ENCODE measurements at places on chromosomes 12 and 14. TPM values are rescaled to one million over a fixed set of nuclear protein-coding genes. Genes with fewer than 3 reads are reported as not detected.

The NGB gene
- total RNA-seq, result not detected

DNA sequence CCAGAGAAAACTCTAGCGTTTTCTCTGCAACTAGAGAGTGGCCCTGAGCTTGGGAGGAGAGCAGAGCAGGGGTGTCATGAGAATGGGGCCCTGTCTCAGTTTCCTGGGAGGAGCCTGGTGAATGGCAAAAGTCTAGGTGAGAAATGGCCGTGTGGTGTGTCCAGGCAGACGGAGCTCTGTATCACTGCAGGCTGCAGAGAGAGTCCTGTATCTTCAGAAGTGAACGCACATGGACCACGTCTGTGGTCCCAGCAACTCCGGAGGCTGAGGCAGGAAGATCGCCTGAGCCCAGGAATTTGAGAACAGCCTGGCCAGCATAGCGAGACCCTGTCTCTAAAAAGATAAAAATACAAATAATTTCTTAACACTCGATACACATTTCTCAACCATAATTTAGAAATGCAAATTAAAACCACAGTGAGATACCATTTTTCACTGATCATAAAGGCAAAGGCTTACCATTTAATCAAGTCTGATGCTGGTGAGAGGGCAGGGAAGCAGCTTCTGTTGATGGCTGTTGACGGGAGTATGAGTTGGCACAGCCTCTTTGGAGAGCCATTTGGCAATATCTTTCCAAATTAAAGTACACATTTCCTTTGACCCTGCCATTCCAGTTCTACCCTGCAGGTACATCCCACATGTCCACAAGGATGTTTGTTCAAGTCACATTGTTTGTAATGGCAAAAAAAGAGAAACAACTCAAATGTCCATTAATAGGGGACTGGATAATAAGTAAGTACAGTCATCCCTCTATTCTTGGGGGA is 51.0 kb downstream of the NFKBIA start:
- DNase-seq, result no peak
- no peak overlapping the region for H3K27ac ChIP-seq
- H3K27me3 ChIP-seq, result no peaks in the 10 kb centered on the region
- no peaks in the 10 kb centered on the region for H3K36me3 ChIP-seq

- DNase-seq, result no peak
- no peaks in the 10 kb centered on the region for H3K4me1 ChIP-seq
- H3K27ac ChIP-seq, result no peak overlapping the region
- H3K27me3 ChIP-seq, result no peaks in the 10 kb centered on the region
Observed at GRCh38 chr14:28344381-28344780, 422.2 kb upstream of the FOXG1 start.

The TMEM132C gene
- not detected for total RNA-seq

The PHETA1 gene
- 1.4 TPM for total RNA-seq

The TUBA1C gene
- total RNA-seq, result 353 TPM

DNA sequence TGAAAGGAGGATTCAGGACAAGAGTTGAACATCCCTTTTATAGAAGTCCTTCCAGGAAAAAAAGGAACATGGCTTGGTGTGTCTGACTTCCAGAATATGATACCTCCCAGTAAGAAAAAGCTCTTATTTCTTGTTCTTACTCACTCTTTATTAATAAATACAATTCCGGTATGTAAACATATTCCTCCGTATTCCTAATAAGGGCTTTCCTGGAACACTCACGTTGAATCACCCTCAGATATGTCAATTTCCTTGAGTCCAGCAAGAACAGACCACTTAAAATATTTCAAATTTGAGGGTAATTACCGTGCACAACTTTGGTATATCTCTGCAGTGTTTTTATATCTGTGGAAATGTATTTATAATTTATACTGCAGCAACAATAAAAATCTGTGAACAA is 385.6 kb downstream of the SYT1 start:
- H3K27ac ChIP-seq, result no peak overlapping the region
- H3K4me1 ChIP-seq, result no peaks in the 10 kb centered on the region
- DNase-seq, result no peak
- no peaks in the 10 kb centered on the region for H3K36me3 ChIP-seq
- H3K4me3 ChIP-seq, result no peak overlapping the region

The RERGL gene
- total RNA-seq, result not detected

GRCh38 chr12:105222726-105223351 is 13.1 kb downstream of the APPL2 start:
- peaks cover 35% of the 10 kb centered on the region for H3K36me3 ChIP-seq
- H3K4me1 ChIP-seq, result peaks cover 27% of the 10 kb centered on the region
- no peak overlapping the region for H3K27ac ChIP-seq
- no peaks in the 10 kb centered on the region for H3K27me3 ChIP-seq
- no peak for DNase-seq
- H3K4me3 ChIP-seq, result no peak overlapping the region

- no peaks in the 10 kb centered on the region for H3K27me3 ChIP-seq
- no peak overlapping the region for H3K4me3 ChIP-seq
- no peak overlapping the region for H3K27ac ChIP-seq
- H3K4me1 ChIP-seq, result peaks cover 77% of the 10 kb centered on the region
- DNase-seq, result peak; percentile 65
Observed at GRCh38 chr14:64762044-64763034, 58.1 kb downstream of the PLEKHG3 start.

The RASSF9 gene
- not detected for total RNA-seq

DNA sequence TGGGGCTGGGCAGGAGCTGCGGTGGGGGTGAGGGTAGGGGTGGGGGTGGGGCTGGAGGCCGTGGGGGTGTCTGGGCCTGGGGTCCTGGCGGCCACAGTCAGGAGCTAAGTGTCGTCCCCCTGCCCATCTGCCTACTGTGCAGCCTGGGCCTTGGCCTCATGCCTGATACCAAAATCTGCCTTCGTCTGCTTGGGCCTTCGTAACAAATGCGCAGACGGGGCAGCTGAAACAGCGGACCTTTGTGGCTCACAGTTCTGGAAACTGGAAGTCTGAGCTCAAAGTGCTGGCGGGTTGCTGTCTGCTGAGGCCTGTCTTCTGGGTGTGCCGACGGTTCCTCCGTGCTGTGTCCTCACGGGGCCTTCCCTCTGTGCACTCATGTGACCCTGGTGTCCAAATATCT is 61.7 kb downstream of the KIF26A start:
- peaks cover 2% of the 10 kb centered on the region for H3K27me3 ChIP-seq
- H3K36me3 ChIP-seq, result no peaks in the 10 kb centered on the region
- no peak overlapping the region for H3K4me3 ChIP-seq
- DNase-seq, result no peak
- H3K4me1 ChIP-seq, result peaks cover 2% of the 10 kb centered on the region

GRCh38 chr12:47973870-47974269 is 10.5 kb downstream of the TMEM106C start:
- no peak overlapping the region for H3K27ac ChIP-seq
- DNase-seq, result no peak
- H3K4me1 ChIP-seq, result peaks cover 4% of the 10 kb centered on the region

The GPR65 gene
- total RNA-seq, result 13.4 TPM

- H3K27ac ChIP-seq, result no peak overlapping the region
- no peak for DNase-seq
- no peaks in the 10 kb centered on the region for H3K36me3 ChIP-seq
- H3K4me3 ChIP-seq, result no peak overlapping the region
Observed at GRCh38 chr12:51870504-51870903, 17.4 kb upstream of the ANKRD33 start.

- peaks cover 3% of the 10 kb centered on the region for H3K27me3 ChIP-seq
- H3K4me3 ChIP-seq, result no peak overlapping the region
- DNase-seq, result no peak
- no peak overlapping the region for H3K27ac ChIP-seq
- no peaks in the 10 kb centered on the region for H3K4me1 ChIP-seq
Observed at GRCh38 chr12:108604208-108604941, 6.5 kb upstream of the TMEM119 start.

- no peaks in the 10 kb centered on the region for H3K27me3 ChIP-seq
- H3K36me3 ChIP-seq, result no peaks in the 10 kb centered on the region
- DNase-seq, result no peak
- no peak overlapping the region for H3K4me3 ChIP-seq
- H3K4me1 ChIP-seq, result no peaks in the 10 kb centered on the region
Observed at GRCh38 chr14:86796221-86797074, 1196.5 kb downstream of the GALC start.

DNA sequence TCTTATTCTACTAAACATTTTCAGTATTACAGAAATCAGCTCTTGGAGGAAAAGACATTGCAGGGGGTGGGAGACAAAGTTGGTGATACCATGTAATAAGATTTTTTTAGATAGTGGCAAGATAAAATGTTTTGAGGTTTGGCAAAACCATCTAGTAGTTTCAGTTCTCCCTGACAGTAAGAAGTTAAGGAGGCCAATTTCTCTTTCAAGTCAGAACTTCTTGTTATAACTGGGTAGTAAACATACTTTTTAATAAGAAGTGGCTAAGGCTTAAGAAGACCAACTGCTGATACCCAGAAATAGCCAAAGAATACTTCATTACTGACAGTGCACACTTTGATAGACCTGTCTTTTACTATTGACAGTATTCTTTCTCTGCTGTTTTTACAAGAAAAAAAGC is 452.3 kb downstream of the DIO2 start:
- H3K27me3 ChIP-seq, result no peaks in the 10 kb centered on the region
- no peaks in the 10 kb centered on the region for H3K4me1 ChIP-seq
- no peak overlapping the region for H3K27ac ChIP-seq
- no peak for DNase-seq
- no peak overlapping the region for H3K4me3 ChIP-seq

DNA sequence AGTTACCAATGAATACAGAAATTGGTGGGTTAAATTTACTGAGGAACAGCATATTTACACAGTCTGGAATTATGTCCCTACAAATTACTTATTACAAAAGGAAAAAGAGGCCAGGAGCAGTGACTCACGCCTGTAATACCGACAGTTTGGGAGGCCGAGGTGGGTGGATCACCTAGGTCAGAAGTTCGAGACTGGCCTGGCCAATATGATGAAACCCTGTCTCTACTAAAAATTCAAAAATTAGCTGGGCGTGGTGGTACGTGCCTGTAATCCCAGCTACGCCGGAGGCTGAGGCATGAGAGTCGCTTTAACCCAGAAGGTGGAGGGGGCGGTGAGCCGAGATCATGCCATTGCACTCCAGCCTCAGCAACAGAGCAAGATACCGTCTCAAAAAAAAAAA is 52.6 kb downstream of the HECTD1 start:
- no peak overlapping the region for H3K27ac ChIP-seq
- DNase-seq, result no peak
- H3K36me3 ChIP-seq, result peaks cover 24% of the 10 kb centered on the region
- no peak overlapping the region for H3K4me3 ChIP-seq

GRCh38 chr14:52790011-52790755 is 1.2 kb downstream of the GNPNAT1 start:
- DNase-seq, result no peak
- H3K27me3 ChIP-seq, result no peaks in the 10 kb centered on the region
- H3K36me3 ChIP-seq, result peaks cover 2% of the 10 kb centered on the region
- peak overlapping the region; percentile 54 for H3K27ac ChIP-seq
- peak overlapping the region; percentile 94 for H3K4me3 ChIP-seq

The ACOT4 gene
- total RNA-seq, result 3.2 TPM

The CIROP gene
- total RNA-seq, result not detected

The SYNDIG1L gene
- total RNA-seq, result not detected

Data from activated CD4-positive, alpha-beta memory T cell treated with anti-CD3 and anti-CD28 coated beads for 36 hours (primary cell).